ENCODE measurements at places on chromosomes 2 and 18. TPM values are rescaled to one million over a fixed set of nuclear protein-coding genes. Genes with fewer than 3 reads are reported as not detected.

Gene SCG2
- polyA plus RNA-seq = 1.5 TPM

GRCh38 chr18:51603551-51603950 lies 406.1 kb upstream of the MEX3C start:
- DNase-seq = no peak

- DNase-seq = no peak
These were observed 305.7 kb upstream of the MYT1L start for GRCh38 chr2:2636813-2637212.

Gene MAL
- 267 TPM for polyA plus RNA-seq

- no peak for DNase-seq
These were observed 172.3 kb downstream of the ALPK2 start for GRCh38 chr18:58456625-58457024.

Gene TUBA3E
- polyA plus RNA-seq = not detected

GRCh38 chr18:45060102-45060501 lies 379.4 kb downstream of the SETBP1 start:
- no peak for DNase-seq

DNA sequence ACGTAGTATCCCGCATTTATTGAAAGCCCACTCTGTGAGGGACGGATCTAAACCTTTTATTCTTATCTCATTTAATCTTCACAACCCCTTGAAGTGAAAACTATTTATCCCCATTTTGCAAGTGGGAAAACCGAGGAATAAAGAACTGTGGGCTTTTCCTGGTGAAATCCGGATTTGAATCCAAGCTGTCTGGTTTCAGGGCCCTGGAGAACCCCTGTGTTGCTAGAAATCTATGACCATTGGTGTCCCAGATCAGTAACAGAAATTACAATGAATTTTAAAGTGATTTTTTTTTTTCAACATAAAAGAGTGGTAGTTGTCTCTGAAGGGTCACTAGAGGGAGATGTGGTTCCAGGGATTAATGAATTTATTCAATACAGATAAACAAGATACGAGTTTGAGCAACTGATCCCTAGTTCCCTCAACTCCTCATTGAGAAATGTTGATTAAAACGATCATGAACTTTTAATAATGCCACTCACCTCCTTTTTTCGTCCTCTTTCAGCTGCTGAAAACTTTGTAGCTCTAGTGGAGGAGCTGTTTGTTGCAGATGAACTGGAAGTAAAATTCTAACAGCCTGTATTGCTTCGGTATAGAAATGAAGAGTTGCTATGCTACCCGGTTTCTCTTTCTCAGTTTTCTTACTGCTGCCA lies 940 bp downstream of the XRCC5 start:
- no peak for DNase-seq

Gene PARD6G
- polyA plus RNA-seq = 35.4 TPM

GRCh38 chr2:148725564-148725963 lies 81.0 kb downstream of the EPC2 start:
- DNase-seq = no peak

- DNase-seq = no peak
These were observed 9.0 kb upstream of the OTX1 start for GRCh38 chr2:63041592-63041991.

DNA sequence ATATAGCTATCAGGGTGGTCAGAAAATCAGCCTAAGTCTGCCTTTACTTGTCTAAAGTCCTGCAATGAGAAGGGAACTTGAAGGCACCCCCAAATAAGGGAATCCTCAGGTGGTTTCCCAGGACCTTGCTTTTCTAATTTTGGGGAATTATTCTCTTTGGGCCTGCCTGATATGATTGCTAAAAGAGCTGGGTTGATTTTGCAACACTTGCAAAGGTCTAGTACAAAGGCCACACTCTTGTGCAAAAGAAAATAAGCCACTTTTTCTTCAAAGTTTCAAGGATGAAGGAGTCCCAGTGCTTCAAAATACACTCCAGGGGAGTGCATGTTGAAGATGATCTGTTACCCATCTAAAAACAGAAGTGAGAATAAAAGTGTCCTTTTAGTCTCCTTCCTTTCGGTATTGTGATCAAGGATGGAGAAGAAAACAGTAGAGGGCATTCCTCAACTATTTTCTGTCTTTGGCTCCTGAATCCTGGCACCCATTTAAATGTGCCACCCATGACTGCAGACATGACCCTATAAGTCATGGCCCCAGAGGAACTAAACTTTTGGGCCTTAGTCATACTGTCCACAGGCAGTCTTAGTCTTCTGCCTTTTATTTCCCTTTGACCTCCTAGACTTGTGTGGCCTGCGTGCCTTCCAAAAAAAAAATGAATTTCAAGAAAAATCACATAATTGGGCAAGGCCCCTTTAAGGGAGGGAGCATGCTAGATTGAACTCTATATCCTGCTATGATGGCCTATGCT lies 5.1 kb downstream of the SULT1C3 start:
- DNase-seq = no peak

DNA sequence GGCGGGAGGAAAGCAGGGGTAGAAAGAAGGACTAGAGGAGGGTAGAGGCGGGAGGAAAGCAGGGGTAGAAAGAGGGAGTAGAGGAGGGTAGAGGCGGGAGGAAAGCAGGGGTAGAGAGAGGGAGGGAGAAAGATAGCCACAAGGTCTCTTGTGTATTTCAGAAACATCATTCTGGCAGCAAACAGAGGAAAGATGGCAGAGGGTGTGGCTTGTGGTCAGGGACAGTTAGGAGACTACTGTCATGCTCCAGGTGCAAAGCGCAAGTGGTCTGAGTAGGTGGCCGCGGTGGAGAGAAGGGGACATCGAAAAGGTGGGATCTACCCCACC lies 82.4 kb upstream of the TAF1B start:
- DNase-seq = no peak

Gene DCC
- 13.7 TPM for polyA plus RNA-seq

DNA sequence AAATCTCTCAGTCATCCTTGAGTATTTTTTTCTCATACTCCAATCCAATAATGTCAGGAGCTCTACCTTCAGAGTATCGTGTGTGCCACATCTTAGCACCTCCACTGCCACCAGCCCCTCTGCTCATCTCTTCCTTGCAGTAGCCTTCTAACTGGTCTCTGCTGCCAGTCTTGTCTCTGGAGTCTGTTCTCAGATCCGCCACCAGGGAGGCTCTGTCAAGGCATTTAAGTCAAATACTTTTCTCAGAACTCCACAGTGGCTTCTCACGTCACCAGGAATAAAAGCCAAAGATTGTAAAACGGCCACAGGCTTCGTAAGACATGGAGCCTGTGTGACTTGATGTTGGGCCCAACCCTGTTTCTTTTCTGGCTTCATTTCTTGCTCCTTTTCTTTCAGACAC lies 7.1 kb downstream of the UNC50 start:
- no peak for DNase-seq

GRCh38 chr2:232076736-232077135 lies 115.2 kb downstream of the DIS3L2 start:
- no peak for DNase-seq

Gene GULP1
- 63.9 TPM for polyA plus RNA-seq

- DNase-seq = no peak
These were observed 954.7 kb upstream of the FANCL start for GRCh38 chr2:59195851-59196250.

GRCh38 chr2:55721596-55722215 lies 28.1 kb upstream of the PNPT1 start:
- DNase-seq = no peak

- DNase-seq = no peak
These were observed 30.7 kb upstream of the PTMA start for GRCh38 chr2:231677632-231678104.

DNA sequence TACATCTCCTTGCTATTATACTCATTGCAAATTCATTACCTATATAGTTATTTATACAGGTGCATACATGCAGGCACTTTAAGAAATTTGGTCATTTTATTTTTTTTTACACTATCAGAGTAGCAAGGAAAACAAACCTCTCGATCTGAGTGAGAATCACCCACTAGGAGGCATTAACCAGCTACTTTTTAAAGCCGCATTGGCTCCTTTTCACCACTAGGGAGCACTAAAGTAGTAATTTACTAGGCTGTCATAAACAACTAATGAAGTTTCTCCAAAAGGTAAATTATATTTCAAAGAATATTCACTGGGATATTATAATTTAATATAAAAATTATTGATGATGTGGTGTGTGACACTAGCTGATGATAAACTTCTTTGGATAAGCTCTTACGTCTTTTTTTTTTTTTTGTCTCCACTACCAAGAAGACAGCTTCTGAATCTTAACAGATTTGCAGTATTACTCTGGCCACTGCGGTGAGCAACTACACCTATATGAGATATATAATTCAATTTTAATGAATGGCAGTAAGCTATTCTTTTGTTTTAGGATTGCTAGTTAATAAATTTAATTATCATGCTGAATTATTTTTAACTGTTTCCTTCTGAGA lies 101.9 kb downstream of the NOL4 start:
- no peak for DNase-seq

GRCh38 chr2:229971298-229971790 lies 49.0 kb downstream of the FBXO36 start:
- DNase-seq = no peak

DNA sequence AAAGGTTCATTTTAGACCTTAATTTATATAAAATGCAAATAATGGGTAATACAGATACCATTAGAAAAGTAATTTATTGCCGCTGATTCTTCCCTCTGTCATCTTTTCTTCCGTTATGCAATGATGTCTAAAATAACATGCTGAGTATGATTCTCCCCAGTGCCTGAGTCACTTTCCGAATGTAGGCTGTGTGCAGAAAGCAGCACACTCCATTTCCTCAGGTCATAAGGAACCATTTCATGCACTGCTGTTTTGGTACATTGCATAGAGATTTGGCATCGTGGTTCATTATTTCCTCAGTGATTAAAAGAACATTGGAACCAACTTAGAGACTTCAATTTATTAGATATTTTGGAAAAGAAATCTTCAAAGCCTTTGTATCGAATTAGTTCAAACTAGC lies 173.5 kb downstream of the CDH2 start:
- no peak for DNase-seq

Gene GLI2
- polyA plus RNA-seq = 12.0 TPM

Gene PAX8
- polyA plus RNA-seq = 252 TPM

DNA sequence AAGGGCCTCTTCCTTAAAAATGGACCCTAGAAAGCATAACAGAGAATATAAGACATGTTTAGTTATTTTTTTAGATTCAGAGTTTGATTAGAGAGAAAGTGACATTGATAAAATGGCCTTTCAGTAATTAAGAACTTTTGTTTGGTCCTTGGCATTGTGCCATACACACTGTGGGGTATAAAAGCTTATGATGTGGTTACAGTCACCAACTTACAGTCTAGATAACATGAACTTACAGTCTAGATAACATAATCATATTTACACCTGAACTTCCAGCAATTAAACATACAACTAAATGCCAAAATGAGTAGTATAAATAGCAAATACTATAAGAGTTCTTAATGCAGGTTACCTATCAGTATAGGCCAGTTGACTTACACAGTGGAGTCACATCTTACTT lies 25.6 kb upstream of the EFEMP1 start:
- DNase-seq = no peak

Gene LHCGR
- 0.24 TPM for polyA plus RNA-seq

DNA sequence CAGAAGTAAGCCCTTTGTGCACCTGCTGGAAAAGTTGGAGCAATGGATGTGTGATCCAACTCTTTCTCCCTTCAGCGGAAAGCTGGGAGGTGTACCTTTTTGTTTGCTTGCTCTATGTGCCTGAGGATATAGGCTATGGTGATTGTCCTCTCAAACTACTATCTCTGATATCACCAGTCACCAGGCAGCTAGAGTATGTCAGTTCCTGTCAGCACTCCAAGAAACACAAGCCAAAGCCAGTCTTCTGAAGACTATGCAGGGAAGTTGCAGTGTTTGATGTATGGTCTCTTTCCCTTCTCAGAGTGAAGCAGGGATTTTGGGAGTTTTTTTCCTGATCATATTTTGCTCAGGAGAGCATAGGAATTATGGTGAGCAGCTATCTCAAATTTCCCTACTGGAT lies 146.4 kb downstream of the PTH2R start:
- DNase-seq = no peak

Gene SOWAHC
- 16.7 TPM for polyA plus RNA-seq

DNA sequence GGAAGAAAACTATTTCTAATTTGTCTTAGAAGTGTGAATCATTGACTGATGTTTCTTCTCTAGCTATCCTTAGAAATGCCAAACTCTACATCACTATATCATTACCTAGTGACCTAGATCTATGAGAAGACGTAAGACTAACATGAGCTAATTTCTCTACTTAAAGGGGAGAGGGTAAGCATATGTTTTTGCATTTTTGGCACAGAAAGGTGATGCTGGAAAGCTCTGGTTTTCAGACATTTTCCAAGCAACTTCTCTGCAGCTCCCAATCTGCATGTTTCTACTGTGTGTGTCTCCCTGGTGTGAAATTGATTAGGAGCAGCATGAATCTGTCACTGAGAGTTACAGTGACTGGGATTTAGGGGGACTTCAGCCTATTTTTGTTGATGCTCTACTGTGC lies 235.2 kb upstream of the LINC00305 start:
- no peak for DNase-seq

All from left renal cortex interstitium (tissue), 4 donors.